ENCODE measurements at places on chromosomes 11 and 22.

- no peak for DNase-seq
These were observed 973.2 kb upstream of the RAG2 start for GRCh38 chr11:37571246-37571645.

GRCh38 chr11:24514219-24514594 is 17.4 kb downstream of the LUZP2 start:
- no peak for DNase-seq

DNA sequence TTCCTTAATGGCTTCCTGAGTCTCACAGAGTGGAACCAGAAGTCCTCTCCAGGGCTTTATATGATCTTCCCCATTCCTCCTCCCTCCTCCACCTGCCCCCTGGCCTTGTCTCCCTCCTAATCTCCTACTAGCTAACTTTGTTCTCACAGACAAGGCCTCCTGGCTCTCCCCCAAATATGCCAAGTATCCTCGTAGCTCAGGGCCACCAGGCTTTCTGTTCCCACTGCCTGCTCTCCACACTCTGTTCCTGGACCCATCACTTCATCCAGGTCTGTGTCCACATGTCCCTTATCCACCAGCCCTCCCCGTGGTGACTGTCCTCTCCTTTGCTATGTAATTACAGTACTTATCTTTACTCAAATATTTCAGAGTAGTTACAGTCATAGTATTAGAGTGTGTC is 23.2 kb upstream of the LMO1 start:
- DNase-seq: no peak

GRCh38 chr22:24361976-24362646 is 65.3 kb upstream of the ADORA2A start:
- DNase-seq: no peak

GRCh38 chr11:75561426-75562047 is 516 bp upstream of the SERPINH1 start:
- no peak for DNase-seq

- no peak for DNase-seq
These were observed 1.2 kb upstream of the OLFML1 start for GRCh38 chr11:7484131-7484530.

DNA sequence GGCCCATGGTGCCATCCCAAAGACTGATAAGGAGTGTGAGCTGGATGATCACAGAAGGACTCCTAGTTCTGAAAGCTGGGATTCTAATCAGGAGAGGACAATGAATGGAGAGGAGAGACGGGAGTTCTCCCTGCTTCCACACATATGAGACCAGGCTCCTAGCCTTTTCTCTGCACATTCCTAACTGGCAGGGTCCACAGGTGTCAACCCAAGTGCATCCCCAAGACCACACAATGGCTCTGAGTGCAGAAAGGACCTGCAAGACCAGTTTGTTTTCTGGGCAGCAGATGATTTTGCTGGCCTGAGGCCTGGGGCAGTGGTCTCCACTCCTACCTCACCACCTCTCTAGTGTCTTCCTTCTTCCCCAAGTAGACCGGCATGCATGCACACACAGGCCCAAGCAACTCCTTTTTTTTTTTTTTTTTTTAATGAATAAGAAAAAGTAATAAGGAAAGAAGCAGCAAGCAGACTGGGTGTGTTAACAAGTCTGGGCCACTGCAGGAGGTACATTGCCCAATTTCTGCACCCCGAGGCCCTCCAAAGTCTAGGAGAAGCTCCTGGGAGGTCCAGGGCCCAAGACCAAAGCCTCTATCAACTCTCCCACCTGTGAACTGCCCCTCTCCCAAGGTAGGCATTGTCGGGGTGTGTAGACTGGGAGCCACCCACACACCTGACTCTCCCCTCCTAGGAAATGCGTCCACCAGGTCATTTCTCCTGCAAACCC is 1.2 kb upstream of the TSKU start:
- DNase-seq: no peak

GRCh38 chr22:40107244-40107643 is 70.5 kb upstream of the TNRC6B start:
- DNase-seq: no peak

DNA sequence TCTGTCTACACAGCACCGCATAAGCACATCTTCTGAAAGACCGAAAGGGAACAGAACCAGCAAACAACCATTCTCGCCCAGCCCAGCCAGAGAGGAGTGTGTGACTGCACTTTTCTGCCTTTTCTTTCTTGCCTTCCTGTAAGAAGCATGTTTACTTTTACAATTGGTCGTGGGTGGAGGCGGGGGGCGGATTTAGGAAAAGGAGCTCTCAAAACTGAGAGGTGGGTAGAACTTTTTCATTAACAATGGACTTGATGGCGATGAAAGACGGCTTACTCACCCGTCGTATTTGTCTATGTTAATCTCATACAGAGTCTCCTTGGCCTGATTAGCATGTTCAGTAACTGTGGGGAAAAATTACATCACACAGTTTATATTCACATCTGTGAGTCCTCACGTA is 27.2 kb downstream of the CERK start:
- no peak for DNase-seq

DNA sequence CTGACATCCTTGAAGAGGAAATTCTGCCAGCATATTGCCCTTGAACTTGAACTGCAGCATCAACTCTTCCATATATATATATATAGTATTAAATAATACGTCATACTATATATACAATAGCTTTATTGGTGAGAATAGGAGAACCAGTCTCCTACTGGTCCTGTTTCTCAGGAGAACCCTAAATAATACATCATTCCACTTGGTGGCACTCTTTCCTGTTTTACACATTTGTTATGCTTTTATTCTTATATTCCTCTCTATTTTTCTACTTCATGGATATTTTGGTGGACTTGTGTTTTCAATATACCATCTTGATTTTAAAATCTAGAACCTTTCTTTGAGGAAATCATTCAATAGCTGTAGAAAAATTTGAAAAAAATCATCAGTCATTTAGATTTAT is 193.3 kb downstream of the TRPC6 start:
- no peak for DNase-seq

DNA sequence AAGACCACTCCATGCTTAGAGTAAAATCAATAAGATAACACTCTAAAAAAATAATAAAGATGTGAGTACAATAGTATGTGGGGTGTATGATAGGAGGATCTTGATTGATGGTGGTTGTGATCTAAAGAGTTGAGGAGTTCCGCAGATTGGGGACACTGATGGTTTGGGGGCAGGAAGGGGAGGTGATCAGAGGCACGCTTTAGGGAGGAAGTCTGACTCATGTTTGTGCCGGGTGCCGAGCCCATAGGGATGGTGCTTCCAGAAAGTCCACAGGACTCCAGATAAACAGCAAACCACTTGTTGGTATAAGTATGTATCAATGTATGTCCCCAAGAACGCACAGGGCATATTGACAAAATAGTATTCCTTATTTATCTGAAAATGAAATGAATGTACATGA is 27.5 kb downstream of the LINC01488 start:
- no peak for DNase-seq

- no peak for DNase-seq
These were observed 10.8 kb downstream of the GNB1L start for GRCh38 chr22:19843857-19844376.

GRCh38 chr11:59769828-59770227 is 14.7 kb downstream of the STX3 start:
- DNase-seq: no peak

DNA sequence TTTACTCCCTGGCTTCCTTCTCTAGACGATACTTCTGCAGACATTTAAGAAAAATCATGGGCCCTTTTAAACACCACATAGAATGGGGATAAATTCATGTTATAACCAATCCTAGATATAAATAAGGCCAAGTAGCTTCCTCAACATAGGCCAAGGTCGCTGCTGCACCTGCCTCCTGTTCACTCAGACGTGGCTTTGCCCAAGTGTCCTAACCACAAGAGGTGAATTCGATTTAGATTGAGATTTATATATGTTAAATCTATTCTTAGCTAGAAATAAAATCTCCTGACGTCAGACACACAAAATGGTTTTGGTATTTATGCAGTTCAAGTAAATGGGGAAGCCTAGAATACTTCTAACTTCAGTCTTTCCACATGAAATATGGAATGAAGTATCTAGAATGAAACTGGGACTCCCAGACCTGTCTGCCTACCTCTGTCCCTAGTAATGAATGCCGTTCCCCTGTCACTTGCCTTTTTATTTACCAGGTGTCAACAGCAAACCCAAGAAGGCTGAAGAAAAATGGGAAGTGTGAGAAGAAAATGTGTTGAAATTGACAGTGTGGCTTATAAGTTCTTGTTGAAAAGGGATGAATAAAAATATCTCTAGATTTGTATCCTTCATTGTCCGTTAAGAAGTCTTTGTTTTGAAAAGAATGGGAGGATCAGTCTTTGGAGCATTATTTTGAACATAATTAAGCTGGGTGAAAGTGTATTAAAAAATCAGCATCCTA is 131.8 kb downstream of the HIPK3 start:
- DNase-seq: no peak

DNA sequence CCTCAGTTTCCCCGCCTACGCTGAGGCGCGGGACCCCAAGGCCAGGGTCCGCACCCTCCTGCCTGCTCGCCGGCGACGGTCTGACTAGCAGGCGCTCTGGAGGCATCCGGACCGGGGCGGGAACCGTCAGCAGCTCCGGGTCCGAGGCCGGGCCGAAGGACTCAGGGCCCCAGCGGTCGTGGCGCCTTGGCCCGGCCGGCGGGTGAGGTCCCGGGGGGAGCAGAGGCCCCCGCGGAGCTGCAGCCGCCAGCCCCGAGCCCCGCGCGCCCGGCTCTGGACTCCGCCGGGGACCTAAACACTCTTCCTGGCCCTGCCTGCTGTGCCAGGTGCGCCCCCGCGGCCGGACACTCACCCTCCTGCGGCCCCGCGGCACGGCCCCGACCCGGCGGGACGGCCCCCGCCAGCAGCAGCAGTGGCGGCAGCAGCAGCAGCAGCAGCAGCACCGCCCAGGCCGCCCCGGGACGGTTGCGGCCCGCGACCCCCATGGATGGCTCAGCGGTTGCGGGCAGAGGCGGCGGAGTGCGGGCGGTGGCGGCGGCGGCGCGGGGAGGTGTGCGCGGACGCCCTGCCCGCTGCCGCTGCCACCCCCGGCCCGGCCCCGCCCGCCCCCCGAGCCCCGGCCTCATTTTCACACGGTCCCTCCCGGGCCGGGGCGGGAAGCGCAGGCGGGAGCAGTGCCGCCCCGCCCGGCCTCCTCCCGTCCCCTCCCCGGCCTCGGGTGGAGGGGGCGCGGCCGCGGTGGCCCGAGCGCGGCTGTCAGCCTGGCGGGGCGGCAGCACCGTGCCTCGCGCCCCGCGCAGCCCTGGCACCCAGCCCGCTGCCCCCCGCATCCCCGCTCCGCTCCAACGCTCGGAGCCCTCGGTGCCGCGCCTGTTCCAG is at the start of gene SCUBE2:
Gene SCUBE2 (minus strand): TSS at position 556 of the 879 bp plus-strand sequence. CDS start 71 bp downstream, at position 485.
- DNase-seq: no peak

- DNase-seq: no peak
These were observed 62.6 kb upstream of the PTPRJ start for GRCh38 chr11:47917599-47918369.

- no peak for DNase-seq
These were observed 475.2 kb downstream of the JRKL start for GRCh38 chr11:96865020-96865419.

DNA sequence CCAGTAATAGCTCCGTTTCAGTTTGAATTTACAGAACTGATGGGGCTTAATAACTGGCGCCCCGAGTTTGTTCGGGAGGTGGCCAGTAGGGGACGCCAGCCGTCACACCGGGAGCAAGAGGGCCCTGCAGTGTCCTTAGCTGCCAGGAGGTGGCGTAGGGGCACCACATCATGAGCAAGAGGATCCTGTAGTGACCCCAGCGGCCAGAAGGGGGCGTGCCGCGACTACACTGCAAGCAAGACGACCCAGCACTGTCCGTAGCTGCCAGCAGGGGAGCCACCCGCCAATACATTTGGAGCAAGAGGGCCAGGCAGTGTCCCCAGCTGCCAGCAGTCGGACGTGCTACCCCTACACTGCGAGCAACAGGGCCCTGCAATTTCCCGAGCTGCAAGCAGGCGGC is 663.7 kb upstream of the B3GAT1 start:
- no peak for DNase-seq

DNA sequence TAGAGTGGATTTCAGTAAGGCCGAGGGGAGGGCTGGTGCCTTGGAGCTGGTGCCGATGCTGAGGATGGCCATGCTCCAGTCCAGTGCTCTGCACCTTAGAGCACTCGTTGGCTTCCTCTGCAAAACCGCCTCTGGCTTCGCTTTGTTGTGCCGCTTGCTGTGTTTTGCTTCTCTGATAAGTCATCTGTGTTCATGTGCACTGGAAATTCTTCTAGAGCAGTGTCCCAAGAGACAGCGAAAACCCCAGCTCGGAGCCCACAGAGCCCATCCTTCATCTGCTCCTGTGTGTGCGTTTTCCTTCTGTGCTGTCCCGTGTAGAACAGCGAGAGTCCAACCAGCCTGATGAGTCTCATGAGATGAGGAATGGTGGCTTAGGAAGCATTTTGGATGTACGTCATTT is 12.1 kb downstream of the FAM118A start:
- DNase-seq: no peak

DNA sequence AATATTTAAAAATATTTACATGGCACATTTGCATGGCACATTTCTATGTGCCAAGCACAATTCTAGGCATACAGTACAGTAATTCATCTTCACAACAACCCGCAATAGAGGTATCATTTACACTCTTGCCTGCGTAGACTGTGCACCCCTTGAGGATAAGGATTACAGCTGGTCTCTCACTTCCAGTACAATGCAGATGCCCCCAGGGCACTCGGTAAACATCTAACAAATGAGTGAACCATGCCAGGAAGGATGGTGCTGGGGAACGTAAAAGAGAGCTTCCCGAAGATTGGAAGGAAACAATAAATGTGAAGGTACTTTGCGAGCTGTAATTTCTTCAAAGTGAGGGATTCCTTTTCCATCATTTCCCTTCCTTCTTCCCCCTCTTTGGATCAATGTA is 1.3 kb downstream of the PRPF19 start:
- no peak for DNase-seq

GRCh38 chr11:44580701-44581100 is 15.2 kb downstream of the CD82 start:
- DNase-seq: no peak

DNA sequence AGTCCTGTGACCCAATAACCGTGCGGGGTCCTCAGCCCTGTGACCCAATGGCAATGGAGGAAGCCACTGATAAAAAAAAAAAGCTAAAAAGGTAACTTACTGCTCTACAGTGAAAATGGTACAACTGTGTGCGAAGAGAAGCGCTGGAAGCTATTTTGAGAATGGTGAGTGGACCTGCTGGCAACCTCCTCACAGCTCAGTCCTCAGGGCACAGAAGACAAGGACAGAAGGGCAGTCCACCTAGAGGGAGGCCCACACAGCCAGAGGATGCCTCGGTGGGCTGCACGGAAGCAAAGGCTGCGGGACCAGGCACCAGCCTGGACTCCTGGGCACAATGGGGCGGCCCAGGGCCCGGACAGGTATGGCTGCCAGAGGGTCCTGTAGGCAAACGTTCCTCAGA is 35.6 kb downstream of the BRD1 start:
- DNase-seq: no peak

- no peak for DNase-seq
These were observed 11.3 kb downstream of the IL17RA start for GRCh38 chr22:17096071-17096470.

- DNase-seq: no peak
These were observed 2.8 kb downstream of the SPON1 start for GRCh38 chr11:13965337-13965736.

- DNase-seq: no peak
These were observed 802.4 kb downstream of the TBC1D22A start for GRCh38 chr22:47564651-47565434.

- DNase-seq: no peak
These were observed 26.9 kb upstream of the ANO5 start for GRCh38 chr11:22165759-22166513.
